ENCODE measurements at places on chromosomes 6 and 20.
A peak's percentile ranks its signal among the peaks of the same experiment; 100 is the strongest.

DNA sequence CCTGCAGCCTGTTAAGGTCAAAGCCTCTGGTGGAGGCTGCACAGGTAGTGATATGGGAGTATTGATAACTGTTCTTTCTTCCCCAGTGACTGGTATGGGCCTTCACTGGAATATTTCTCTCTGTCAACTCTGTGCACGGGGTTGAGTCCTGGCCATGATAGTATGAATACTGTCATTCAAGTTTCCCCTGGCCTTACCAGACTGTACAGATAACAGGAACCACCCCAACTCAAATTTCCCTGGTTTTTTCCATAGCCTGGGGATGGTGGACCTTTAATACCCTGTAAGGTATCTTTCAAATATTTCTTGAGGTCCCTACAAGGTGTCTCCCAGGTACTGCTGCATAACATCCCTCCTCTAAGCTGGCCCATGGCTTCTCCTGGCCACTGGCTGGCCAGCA lies 51.4 kb upstream of the TNFAIP3 start:
- no peak for DNase-seq

GRCh38 chr6:35136185-35136584 lies 5.0 kb downstream of the TCP11 start:
- DNase-seq: no peak

- peak; percentile 10 for DNase-seq
Observed at GRCh38 chr6:133040094-133040802, 200.9 kb upstream of the EYA4 start.

GRCh38 chr6:22647719-22648118 lies 78.4 kb downstream of the HDGFL1 start:
- DNase-seq: no peak

GRCh38 chr20:3436864-3437574 lies 29.6 kb upstream of the DNAAF9 start:
- no peak for DNase-seq

DNA sequence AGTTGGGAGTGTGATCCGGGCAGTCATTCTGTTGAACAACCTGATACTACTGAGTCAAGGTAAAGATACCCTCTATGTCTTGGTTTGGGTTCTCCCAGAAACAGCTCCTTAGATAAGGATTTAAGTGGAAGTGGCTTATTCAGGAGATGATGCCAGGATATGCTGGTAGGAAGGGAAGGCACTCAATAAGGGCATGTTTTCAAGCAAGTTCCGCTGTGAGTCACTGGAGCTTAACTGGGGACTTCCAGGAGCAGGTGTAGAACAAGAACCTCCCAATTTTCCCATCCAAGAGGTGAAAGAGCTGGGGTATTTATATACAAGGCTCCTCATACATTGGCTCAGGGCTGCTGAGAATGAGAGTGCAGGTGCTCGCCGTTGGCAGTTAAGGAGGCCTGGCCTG lies 218.6 kb downstream of the AKAP7 start:
- DNase-seq: no peak

- DNase-seq: no peak
Observed at GRCh38 chr20:36887752-36888090, 11.8 kb downstream of the TLDC2 start.

DNA sequence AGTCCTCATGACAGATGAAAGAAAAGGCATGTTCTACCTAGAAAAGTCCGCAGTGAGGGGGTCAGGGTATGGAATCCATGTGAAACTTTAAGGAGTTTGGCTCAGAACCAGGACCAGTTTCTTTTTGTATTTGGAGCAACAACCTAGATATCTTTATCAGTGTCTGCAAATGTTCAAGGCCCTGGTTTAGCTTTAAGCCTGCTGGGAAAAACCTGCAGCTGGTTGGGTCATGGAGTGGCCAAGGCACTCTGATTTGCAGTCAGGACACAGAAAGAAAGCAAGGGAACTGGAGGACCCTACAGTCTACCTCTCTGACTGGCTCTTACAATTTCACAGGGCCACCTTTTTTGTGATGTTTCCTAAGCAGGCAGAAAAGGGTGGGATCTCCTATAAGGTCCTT lies 33.7 kb downstream of the GSTA2 start:
- DNase-seq: no peak

- no peak for DNase-seq
Observed at GRCh38 chr20:61599061-61599531, 347.0 kb downstream of the CDH4 start.

- no peak for DNase-seq
Observed at GRCh38 chr6:150185732-150186117, 42.9 kb downstream of the PPP1R14C start.

- DNase-seq: no peak
Observed at GRCh38 chr6:155093430-155093829, 98.3 kb downstream of the TIAM2 start.

DNA sequence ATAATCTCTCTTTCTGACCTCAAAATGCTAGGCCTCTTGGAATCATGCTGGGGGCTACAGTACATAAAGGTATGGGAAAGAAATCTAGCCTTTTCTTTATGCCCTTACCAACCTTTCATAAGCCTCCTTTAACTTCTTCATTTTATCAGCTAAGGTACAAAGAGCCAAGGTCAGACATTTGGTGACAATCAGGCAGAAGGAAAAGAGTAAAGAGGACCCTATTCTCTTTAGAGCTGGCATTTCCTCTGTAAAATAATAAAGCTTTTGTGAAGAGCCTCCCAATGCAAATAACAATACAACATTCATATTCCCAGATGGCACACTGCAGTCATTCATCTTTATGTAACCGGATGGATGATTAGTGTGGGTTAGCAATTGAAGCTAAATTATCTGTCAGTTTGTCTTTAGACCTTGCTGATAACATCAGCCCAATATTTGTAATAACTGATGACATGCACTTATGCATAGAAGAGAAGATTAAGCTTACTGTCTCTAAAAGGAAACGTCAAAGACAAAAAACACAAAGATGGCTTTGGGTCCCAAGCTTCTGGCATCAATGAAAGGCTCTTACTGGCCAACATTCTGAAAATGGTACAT lies 163.1 kb downstream of the IBTK start:
- DNase-seq: no peak

GRCh38 chr6:162581988-162582780 lies 145.4 kb downstream of the PRKN start:
- no peak for DNase-seq

All from GM10248 (cell line).